Activated CD4-positive, alpha-beta T cell treated with anti-CD3 and anti-CD28 coated beads, Interleukin-2, amount 50 U/mL, for 4 hours (primary cell): ENCODE measurements at places on chromosomes 6 and 20.

- no peak for DNase-seq
These were observed 110.3 kb upstream of the TCF21 start for GRCh38 chr6:133778414-133779130.

DNA sequence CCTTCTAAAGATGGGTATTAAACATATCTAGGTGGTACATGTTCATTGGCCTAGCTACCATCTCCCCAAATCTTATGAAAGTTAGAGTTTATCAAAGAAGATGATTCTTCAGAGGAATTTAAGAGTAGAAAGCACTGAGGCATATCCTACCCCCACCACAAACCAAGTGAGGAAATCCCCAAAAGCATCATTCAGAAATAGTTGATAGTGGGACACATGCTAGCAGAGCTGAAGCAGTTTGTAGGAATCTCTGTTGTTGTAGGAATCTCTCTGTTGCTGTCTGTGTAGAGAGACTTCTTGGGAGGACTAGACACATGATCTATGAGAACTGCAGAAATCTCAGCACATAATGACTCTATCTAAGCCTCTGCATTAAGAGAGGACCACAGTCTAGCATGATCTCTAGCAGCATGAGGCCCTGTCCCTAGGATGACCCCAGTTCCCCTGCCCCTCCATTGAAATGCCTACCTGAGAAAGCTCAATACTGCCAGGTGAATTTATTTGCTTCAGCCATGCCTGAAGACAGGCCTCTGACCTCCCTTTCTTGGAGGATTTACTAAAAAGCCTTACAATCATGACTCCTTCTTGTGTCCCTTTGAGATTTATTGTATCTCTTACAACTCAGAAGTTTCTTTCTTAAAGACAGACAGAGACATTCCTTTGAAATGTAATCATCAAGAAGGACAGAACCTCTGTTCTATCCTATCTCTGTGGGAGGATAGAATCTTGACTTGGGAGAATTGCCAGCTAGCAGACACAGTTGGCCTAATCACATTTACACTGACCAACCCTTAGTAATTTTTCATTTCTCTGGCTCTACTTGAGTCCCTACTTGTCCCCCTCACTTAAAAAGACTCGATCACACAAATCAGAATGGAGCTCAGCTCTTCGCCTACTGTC is 582.4 kb downstream of the PHF3 start:
- DNase-seq, result no peak

- DNase-seq, result no peak
These were observed 625.2 kb downstream of the EPM2A start for GRCh38 chr6:145110109-145110508.

DNA sequence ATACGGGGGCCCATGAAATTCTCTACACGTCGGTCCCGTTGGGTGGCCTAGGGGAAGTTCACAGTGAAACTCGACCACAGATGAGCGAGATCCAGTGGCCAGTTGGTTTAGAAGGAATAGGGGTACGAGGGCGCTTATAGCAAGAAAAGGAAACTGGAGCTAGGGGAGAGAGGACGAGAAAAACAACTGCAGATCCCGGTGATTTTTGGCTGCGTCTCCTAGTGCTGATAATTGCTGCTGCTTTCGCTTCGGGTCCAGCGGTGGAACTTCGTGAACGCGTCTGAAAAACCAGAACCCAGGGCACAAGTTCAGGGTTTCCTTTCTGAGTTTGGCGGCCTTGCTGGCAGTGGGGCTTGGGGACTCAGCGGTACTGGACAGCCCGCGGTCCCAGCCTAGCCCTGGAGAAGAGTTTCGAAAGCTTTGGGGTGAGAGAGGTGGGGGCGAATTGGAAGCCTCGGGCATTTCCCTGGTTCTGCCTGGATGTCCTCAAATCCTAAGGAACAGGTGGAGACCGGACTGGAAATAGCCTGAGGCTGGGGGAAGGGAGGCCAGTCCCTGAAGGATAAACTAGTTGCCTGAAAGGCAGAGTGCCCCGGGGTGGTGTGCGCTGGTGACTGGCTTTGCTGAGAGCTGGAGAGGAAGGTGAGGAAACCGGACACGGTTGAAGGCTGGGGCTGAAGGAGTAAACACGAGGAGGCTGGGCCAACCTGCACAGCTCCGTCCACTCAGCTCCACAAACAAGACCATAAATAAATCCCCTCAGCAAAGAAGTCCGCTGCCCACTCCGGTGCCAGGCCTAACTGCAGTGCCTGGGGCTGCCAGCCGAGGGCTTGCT is 793 bp downstream of the GMPR start:
- no peak for DNase-seq

GRCh38 chr20:4763261-4763660 is 41.6 kb downstream of the PRND start:
- no peak for DNase-seq

GRCh38 chr6:170117111-170117972 is 173.5 kb downstream of the DLL1 start:
- no peak for DNase-seq

GRCh38 chr6:40131675-40132074 is 197.4 kb upstream of the MOCS1 start:
- DNase-seq, result no peak

DNA sequence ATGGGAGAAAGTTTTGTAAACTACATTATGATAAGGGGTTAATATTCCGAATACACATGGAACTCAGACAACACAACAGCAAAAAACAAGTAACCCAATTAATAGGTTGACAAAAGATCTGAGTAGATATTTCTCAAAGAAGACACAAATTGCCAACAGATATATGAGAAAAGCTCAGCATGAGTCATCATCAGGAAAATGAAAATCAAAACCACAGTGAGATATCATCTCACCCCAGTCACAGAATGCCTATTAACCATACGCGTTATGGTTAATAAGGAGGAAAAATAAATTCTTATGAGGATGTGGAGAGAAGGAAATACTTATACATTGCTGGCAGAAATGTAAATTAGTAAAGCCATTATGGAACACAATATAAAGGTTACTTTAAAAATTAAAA is 695.0 kb downstream of the COL12A1 start:
- no peak for DNase-seq

GRCh38 chr6:148943451-148943850 is 196.6 kb downstream of the UST start:
- DNase-seq, result no peak

- DNase-seq, result no peak
These were observed 1076.4 kb downstream of the HACE1 start for GRCh38 chr6:103783329-103783728.

- no peak for DNase-seq
These were observed 183.9 kb downstream of the ERMARD start for GRCh38 chr6:169935348-169935718.

- no peak for DNase-seq
These were observed 103.3 kb downstream of the NCR2 start for GRCh38 chr6:41438746-41439145.

GRCh38 chr6:85865420-85866369 is 223.0 kb upstream of the SYNCRIP start:
- DNase-seq, result no peak

- DNase-seq, result no peak
These were observed 25.0 kb upstream of the SH3BGRL2 start for GRCh38 chr6:79605968-79606764.

GRCh38 chr6:63349401-63349800 is 29.6 kb upstream of the LGSN start:
- DNase-seq, result no peak

DNA sequence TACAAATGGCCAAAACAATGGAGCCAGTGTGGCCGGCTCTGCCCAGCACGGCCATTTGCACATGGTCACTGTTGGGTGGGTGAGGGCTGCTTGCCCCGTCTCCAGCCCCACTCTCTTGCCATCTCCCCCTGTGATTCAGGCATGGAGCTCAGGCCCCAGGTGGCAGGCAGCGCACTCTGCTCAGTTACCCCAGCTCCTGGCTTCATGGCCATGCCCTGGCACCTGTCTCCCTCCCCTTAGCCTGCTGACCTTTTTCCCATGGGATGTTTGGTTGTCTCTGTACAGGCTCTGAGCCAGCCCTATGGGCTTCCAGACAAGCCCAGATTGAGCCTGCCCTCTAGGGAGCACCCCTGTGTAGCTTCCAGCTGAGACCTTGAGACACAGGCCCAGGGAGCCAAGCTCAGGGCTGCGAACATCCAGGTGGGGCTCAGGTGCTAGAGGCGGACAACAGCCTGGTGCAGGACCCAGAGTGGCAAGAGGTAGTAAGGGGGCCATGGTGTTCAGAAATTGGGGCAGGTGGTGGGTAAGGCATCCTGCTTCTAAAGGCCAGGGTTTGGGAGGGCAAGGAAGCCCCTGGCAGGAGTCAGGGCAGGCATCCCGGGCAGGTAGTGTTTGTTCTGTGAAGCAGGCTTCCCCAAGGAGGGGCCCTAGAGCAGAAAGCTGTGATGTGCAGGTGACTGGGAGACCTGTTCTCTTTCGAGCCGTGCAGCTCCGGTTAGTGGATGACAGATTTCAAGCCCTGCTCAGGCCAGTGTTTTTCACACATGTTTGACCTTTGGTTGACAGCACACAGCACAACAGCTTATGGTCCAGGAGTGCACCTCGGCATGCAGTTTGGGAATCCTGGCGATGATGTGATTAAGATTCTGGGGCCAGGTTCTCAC is 17.7 kb downstream of the SYNJ2 start:
- DNase-seq, result no peak

- no peak for DNase-seq
These were observed 25.0 kb downstream of the POLR1C start for GRCh38 chr6:43541774-43542471.

- no peak for DNase-seq
These were observed 116.1 kb downstream of the JAG1 start for GRCh38 chr20:10557685-10558084.

DNA sequence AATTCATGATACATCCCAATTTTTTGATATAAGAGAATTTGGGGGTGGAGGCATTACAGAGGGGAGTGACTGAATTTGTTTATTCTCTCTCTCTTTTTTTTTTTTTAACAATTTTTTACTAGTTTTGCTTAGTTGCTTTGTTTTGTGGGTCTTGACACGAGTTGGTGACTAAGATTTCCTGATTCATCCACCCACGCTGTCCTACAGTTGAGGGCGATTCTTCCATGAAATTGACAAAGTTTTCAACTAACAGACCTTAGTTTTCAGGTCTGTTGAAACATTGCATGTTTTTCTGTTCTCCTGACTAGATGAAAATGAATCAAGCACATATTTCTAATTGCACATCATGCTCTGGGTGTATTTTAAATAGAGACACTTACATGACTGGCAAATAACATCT is 613.8 kb downstream of the TFAP2B start:
- DNase-seq, result no peak

DNA sequence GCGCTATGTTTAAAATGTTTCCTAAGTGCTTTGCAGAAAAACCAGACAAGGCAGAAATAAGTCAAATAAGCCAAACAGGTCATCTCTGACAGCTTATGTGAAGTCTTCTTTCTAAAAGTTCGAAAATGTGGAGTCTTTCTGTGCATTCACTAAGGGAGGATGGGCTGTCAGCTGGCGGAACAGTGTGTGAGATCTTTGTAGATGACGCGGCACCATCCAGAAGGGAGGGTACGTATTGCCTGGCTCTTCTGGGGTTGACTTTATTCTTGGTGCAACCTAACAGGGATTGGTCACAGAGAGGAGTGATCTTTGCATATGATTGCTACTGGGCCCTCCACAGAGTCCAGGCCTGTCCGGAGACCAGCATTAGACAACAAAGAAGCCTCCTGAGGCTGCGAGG is 114.5 kb upstream of the EDN1 start:
- DNase-seq, result no peak
